ENCODE measurements at places on chromosomes 4 and X.
A peak's percentile ranks its signal among the peaks of the same experiment; 100 is the strongest.

DNA sequence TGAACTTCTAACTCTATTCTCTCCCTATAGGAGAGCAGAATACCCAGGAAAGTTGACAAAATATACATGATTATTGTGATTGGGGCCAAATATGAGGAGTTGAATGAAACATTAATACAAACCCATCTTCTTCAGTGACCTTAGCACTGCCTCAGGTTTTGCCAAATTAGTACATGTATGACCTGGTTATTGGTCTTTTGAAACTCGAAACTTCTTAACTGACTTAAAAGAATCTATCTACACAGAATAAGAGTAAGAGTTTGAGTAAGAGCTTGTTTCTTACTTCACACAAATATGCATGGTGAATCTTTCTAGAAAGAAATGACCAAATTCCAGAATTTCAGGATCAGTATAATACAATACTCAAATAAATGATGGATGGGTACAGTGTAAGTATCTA is 213.0 kb upstream of the GK2 start:
- DNase-seq: no peak

DNA sequence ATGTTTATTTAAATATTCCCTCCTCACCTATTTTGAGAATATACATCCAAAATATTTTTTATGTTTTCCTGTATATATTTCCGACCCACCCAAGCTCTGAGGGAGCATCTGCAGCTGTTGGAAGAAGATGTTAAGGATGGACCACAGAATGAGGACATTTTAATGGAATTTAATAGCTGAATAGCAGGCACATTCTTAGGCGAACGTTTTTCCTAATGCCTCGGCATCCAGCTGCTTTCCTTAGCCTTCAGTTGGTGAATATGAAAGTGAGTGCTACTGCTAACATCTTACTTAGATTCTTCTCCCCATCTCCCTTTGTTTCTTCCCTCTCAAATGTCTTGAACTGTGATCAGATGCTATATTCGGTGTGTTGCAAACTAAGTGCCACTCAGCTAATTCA is 158.0 kb upstream of the CTSO start:
- DNase-seq: no peak

DNA sequence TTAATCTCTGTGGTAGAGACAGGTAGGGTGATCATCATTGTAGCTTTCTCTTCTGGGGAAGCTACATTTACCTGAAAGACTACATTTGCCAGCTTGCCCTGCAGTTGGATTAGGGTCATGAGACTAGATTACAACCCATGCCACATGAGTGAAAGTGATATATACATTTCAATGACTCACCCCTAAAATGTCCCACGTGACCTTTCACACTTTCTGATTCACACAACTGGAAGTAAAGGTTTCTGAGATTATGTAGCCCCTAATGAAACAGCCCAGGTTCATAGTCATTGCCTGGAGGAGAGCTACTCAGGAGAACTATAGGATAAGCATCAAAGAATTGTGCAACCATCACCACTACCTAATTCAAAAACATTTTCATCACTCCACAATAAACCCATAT is 17.8 kb downstream of the PDCL2 start:
- DNase-seq: no peak

- DNase-seq: no peak
These were observed 1.2 kb downstream of the RAP1GDS1 start for GRCh38 chr4:98262431-98262830.

GRCh38 chrX:13284570-13284969 is 35.3 kb downstream of the ATXN3L start:
- no peak for DNase-seq

DNA sequence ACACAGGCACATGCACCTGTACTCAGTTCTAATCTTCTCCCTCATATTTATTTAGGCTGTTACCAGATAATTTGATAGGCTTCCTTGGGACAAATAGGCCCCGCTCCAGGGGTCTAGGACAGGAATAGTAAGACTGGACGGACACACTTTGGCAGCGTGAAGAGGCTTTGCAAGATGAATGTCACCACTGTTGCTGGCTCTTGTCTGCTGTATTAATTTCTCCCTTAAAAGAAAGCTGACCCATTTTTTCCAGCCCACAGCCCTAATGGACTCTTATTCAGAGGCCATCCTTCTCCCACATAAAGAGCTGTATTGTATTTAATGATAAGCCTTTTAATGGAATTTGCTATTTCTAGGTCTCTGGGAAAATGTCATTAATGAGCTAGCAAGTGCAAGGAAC is 18.0 kb downstream of the FAM184B start:
- DNase-seq: no peak

DNA sequence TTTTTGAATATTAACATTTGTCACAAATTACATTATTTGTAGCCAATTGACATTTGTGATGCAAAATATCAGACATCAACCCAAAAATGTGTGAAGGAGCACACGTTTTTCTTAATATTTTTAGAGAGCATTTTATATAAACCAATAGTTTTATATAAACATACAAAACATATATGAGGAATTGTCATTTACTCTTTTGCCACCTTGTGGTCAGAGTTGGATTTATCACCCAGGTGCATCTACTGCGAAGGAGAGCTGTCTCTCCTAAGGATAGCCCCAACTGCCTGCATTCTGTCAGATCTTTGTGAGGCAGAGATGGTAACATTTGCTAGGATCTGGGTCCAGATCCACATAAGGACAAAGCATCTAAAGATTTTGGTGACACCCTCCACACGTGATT is 2.5 kb upstream of the USP27X start:
- DNase-seq: peak; percentile 29

- DNase-seq: no peak
These were observed 22.3 kb downstream of the AIMP1 start for GRCh38 chr4:106338671-106339070.

DNA sequence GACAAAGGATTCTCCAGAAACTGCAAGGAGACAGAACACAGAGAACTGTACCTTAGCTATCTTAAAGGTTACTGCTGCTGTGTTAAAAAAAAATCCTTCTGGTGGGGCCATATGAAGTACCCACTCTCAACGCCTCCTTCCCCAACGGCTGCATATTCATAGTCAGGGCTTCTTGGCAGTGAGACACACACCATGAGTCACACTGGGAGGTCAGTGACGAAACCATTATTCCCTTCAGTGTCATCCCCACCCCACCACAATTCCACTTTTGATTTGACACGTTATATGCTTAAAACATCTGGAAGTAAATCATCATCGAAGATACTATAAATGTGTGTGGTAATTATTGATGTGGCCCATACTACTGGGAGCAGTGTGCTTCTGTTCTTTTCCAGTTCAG is 271.5 kb downstream of the LDB2 start:
- DNase-seq: no peak

- no peak for DNase-seq
These were observed 49.1 kb downstream of the RASGEF1B start for GRCh38 chr4:81422595-81422994.

DNA sequence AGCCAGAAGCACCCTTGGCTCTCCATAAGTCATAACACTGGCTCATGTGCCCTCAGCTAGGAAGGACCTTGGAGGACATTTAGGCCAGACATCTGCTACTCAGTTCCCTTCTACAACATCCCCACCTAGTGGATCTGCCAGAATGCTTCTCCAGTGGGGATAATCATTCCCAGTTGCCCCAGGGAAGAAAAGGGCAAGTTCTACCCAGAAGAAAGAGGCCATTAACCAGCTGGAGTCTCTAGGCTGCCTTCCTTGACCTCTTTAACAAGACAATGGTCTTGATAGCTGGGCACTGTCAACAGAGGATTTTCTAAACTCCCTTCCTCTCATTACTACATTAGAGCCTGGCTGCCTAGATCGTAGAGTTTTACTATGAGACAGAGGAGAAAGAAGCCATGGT is 42.0 kb downstream of the LGI2 start:
- DNase-seq: no peak

- DNase-seq: no peak
These were observed 230.8 kb upstream of the AGTR2 start for GRCh38 chrX:115939636-115940160.

DNA sequence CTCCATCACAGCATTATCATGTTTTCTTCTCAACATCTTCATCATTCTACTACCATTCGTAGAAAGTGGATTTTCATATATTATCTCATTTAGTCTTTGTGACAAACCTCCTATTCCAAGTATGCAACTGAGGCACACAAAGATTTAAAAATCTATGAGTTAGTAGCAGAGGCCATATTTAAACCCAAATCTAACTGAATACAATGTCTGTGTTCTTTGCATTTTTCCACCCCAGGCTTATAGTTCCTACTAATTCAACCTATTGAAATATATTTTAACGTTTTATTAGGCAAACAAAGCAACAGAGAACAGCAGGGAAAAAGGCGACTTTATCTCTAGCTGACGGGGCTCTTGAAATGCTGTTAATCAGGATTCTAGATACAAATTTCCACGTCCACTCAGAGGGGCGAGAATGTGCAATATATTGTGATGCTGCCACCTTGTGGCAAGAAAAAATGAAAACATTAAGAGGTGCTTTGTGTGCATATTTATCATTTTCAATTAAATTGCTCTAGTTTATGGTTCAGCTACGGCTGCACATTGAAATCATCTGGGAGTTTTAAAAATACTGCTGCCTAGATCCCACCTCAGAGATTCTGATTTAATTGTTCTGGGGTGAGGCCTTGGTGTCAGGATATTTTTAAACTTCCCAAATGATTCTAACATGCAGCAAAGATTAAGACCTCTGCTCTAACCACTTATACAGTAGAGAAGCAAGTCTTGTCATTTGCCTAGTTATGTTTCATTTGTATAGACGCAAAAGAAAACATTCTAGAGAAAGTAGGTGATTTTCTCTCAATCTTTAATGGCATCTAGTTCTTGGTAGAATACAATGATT is 315.9 kb downstream of the MAPK10 start:
- peak; percentile 10 for DNase-seq

- DNase-seq: peak; percentile 60
These were observed 25.5 kb downstream of the UTP14A start for GRCh38 chrX:129931411-129932015.

DNA sequence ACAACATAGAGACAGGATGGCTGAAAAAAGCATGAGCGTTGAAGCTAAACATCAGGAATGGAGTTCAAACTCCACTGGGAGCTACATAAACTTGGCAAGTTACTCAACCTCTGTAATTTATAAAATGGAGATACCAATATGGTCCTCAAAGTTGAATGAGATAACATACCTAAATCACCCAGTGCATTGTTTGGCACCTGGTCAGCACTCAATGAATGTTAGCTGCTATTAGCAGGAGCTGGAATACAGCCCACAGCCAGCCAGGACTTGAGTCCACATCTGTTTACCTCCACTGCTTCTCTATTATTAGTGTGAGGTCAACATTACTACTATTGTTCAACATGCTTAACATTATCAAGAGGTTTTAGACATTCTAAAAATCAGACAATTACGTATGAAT is 97.9 kb downstream of the NR3C2 start:
- no peak for DNase-seq

GRCh38 chr4:108831886-108832285 is 69.0 kb upstream of the ETNPPL start:
- no peak for DNase-seq

- DNase-seq: no peak
These were observed 19.1 kb downstream of the HPGD start for GRCh38 chr4:174503079-174503715.

- no peak for DNase-seq
These were observed 367.2 kb downstream of the BMPR1B start for GRCh38 chr4:95124906-95125504.

- no peak for DNase-seq
These were observed 42.5 kb upstream of the ANTXR2 start for GRCh38 chr4:80115368-80116181.

- DNase-seq: no peak
These were observed 55.2 kb downstream of the NEK1 start for GRCh38 chr4:169557061-169557636.

- DNase-seq: no peak
These were observed 21.2 kb upstream of the DHRSX start for GRCh38 chrX:2521927-2522386.

GRCh38 chr4:90419124-90419711 is 292.0 kb downstream of the CCSER1 start:
- DNase-seq: no peak

GRCh38 chr4:95377366-95377900 is 171.3 kb downstream of the UNC5C start:
- DNase-seq: no peak

GRCh38 chrX:19705196-19705769 is 182.1 kb downstream of the SH3KBP1 start:
- DNase-seq: no peak

GRCh38 chr4:2850966-2851798 is 7.5 kb downstream of the ADD1 start:
- no peak for DNase-seq

DNA sequence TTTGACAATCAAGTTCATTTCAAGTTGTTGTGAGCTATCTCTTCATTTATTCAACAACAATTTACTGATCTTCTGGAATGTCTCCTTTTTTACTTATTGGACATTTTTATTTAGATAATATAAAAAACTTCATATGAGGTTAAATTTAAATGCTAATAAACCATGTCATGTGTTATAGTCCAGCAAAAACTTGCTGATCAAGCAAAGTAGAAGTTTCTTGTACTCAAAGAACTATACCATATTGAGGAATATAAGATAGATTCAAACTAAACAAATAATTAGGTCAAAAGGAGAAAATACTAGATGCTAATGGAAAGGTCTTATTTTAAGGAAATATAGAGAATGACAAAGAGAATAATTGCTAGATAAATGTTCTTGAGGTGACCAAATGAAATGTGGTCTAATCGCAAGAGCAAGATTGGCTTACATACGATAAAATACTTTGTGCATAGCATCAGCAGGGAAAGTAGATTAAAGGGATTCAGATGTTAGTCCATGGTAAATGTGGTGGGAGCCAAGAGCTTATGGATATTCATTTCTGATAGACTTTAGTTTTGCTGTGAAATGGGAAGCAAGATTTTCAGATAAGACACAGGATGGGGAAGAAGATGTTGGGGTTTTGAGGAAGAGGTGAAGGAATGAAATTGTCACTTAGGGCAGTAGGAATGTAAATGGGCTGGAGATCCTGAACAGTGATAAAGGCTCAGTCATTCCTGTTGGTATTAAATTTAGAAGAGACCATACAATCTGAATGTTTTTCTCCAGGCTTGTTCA is 229.5 kb downstream of the MAPK10 start:
- DNase-seq: no peak

- no peak for DNase-seq
These were observed 85.7 kb downstream of the MFAP3L start for GRCh38 chr4:169940460-169940859.

GRCh38 chr4:11072463-11072862 is 356.2 kb downstream of the HS3ST1 start:
- DNase-seq: no peak

DNA sequence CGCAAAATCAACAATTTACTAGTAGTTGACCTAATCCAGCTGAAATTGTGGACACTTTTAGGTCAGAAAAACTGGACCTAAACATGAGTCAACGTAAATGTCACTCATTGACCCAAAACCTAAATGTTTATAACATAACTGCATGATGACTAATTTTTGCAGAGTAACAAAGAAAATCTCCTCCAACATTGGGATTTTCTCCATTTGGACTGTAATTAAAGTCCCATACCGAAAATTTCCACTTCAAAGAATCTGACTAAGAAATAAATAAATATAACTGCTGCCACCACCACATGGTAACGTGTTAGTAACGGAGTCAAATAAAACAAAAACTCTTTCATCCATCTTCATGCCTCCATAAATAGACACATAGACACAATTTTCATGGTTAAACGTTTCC is 1.9 kb downstream of the ADGRA3 start:
- no peak for DNase-seq

GRCh38 chr4:40395908-40396793 is 61.0 kb downstream of the CHRNA9 start:
- DNase-seq: no peak

- DNase-seq: no peak
These were observed 78.0 kb upstream of the TMEM33 start for GRCh38 chr4:41857226-41857641.

GRCh38 chr4:174397366-174398155 is 113.8 kb downstream of the CEP44 start:
- no peak for DNase-seq
